ENCODE measurements at places on chromosomes 11 and 22.

DNA sequence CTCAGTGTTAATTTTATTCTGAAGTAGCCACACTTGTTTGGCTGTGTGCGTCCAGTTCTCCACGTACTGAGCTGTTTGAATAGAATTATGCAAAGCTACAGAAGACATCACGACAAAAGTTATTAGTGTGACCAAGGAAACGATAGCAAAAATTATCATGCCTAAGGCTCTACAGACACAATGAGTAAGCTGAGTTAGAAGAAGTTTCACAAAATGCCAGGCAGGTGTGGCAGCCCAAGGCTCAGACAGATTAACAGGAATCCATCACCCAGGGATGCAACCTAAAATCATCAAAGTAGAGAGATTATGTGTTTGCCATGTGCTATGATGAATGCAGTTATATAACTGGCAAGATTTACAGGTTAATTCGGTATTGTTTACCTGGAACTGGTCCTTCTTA, 73.1 kb upstream of the INCENP start:
- DNase-seq, result no peak

DNA sequence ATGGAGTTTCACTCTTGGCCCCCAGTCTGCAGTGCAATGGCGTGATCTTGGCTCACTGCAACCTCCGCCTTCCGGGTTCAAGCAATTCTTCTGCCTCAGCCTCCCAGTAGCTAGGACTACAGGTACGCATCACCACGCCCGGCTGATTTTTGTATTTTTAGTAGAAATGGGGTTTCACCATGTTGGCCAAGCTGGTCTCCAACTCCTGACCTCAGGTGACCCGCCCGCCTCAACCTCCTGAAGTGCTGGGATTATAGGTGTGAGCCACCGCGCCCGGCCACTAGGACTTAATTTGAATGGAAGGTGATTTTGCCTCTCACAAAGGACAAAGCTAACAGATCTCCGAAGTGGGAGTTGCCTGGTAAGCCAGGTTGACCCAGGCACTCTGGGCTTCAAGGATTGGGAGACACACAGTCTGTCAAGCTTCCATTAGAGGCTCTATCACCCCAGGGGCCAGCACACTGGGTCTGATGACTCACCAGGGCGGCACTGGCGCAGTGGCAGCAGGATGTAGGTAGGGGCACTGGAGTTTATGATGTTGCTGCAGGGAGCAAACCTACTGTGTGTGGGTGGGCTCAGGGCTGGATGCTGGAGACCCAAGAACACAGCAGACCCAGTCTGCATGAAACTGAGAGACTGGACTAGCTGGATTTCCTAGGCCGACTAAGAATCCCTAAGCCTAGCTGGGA, 17.8 kb upstream of the KCTD14 start:
- peak; percentile 65 for DNase-seq

DNA sequence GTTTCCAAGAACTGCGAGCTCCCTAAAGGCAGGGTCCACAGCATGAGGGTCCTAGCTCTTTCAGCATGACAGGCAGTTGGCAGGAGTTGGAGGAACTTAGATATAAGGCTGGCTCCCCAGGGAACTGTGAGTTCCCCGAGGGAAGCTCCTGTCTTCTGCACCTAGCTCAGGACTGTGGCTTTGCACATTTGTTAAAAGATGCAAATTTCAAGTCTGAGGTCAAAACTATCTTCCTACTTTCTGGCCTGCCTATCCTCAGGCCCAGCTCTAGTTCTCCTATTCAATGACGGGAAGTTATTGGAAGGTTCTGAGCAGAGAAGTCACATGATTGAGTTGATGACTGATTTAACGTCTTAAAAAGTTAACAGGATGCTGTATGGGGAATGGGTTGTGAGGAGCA, 11.7 kb upstream of the UCP3 start:
- DNase-seq, result no peak

- no peak for DNase-seq
Measured at GRCh38 chr11:491358-491757, 15.7 kb downstream of the RNH1 start.

GRCh38 chr11:76670485-76671236, at the start of gene LRRC32:
Gene LRRC32 (minus strand): TSS chr11:76670747. CDS start chr11:76665954, 4,793 bp downstream.
- DNase-seq, result peak; percentile 18

GRCh38 chr11:75200531-75200930, 40.0 kb upstream of the TPBGL start:
- no peak for DNase-seq

GRCh38 chr11:132349811-132350733, 979.7 kb downstream of the NTM start:
- DNase-seq, result no peak

DNA sequence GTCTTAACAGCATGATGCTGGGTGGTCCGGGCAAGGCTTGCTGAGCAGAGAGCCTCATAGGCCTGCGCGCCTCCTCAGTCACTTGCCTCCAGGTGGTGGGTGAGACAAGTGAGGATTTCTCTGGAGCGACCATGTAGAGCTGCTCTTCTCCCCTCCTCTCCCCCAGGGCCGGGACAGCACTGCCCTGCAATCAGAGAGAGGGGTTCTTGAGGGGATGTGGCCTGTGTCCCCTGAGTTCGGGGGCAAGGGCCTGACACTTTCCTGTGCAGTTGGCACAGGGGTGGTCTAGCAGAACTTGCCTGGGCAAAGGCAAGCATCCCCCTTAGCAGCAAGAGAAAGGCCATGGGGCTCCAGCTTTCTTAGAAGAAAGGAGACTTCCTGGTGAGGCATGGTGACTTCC, 95.8 kb upstream of the LMO1 start:
- no peak for DNase-seq

DNA sequence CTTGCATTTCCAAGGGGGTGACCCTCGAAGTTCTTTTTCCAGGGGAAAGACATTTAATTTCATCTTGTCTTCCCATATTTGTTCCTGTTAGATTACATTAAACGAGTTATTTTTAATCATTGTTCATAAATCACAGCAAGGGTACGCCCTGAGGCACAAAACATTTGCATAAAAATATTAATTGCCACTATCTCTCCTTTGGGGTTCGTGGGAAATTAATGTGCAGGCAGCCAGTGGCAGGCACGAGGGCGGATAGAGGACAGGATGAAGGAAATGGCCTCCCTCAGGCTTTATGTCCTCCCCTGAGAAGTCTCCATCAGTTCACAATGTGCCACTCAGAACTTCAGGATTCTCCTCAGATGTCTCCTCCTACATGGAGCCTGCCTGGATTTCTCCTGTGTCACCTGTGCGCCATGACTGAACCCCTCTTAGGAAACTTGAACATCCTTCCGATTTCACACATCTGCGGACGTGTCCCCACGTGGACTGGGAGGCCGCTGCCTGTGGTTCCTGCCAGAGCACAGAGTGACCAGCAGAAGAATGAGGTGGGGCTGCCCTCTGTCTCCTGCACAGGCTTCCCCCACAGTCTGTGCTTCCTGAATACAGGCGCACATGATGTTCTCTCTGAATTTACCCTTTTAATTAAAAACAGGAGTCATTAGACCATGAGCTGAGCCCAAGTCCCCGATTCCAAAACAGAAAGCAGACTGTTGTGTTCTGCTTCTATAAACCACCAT, 1085.9 kb downstream of the TBC1D22A start:
- DNase-seq, result no peak

DNA sequence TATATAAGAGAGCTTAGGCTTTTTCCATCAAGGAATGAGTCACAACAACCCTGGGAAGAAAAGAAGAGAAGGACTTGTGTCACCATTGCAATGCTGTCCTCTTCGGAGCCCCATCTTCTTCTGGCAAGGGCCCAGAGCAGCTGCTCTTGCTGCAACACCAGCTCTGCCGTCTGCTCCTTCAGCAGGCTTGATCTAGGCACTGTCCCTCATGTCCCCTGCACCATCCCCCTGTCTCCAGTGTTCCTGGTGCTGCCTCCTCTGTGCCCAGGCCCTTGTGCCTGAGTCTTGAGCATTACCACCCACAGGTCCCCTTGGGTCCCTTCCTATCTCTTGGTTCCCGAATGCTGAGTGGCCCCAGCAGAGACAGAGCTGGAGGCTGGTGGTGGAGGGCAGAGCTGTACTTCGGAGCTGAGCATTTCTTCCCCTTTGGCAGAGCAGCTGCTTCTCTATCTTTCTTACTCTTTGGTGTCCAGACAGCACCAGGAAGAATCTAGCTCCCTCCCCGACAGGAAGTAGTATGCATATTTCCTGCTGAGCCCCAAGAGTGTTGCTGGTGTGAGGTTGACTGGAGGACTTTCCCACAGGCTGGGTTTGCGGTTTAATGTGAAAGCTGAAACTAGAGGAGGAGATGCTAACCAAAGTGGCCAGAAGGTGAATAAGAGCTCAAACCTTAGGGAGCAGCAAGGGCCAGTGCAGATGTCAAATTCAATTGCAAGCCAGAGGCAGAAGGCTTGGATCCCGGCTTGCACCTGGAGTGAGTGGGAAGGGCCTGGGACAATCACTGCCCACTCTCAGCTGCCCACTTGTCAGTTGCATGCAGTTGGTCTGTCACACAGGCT, 27.8 kb downstream of the WEE1 start:
- DNase-seq, result peak; percentile 64

GRCh38 chr22:42966497-42966896, 48.5 kb downstream of the PACSIN2 start:
- no peak for DNase-seq

- DNase-seq, result peak; percentile 81
Measured at GRCh38 chr11:124644426-124645280, 22.0 kb downstream of the TBRG1 start.

GRCh38 chr22:47298017-47298785, 535.8 kb downstream of the TBC1D22A start:
- DNase-seq, result no peak

DNA sequence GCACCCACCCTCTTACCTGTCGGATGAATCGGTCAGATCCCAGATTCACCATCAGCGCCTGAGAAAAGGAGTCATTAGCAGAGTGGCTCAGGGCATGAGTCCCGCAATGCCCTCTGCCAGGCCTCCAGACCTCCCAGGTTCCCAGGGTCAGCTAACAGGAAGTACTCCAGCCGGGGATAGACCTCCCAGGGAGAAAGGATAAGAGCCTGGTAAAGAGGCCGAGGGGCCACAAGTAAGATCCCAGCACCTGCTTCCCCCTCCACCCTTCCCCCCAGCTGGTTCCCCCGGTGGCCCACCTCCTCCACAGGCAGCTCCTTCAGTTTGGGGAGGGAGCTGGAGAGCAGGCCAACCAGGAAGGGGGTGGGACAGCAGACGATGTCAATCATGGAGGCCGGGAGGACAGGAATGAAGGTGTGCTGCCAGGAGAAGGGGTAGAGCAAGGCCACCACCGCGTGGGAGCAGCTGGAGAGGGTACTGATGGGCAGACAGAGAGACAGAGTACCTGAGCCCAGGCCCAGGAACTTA, 16.4 kb downstream of the RPL27A start:
- no peak for DNase-seq

DNA sequence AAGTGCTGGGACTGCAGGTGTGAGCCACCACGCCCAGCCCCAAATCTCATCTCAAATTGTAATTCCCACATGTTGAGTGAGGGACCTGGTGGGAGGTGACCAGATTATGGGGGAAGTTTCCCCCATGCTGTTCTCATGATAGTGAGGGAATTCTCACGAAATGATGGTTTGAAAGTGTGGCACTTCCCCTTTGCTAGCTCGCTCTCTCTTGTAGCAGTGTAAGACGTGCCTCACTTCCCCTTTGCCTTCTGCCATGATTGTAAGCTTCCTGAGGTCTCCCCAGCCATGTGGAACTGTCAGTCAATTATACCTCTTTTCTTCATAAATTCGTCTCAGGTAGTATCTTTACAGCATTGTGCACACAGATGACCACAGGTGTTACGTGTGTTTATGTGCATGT, 357.8 kb downstream of the CADM1 start:
- no peak for DNase-seq

GRCh38 chr11:83773950-83774880, 488.0 kb upstream of the CCDC90B start:
- peak; percentile 27 for DNase-seq

- DNase-seq, result no peak
Measured at GRCh38 chr11:65639623-65640482, 2.0 kb downstream of the SIPA1 start.

- DNase-seq, result peak; percentile 63
Measured at GRCh38 chr11:103202048-103202651, 92.9 kb downstream of the DYNC2H1 start.

Measured in ELR (cell line).